Body of pancreas (tissue), 4 donors: ENCODE measurements at places on chromosomes 5 and 9. TPM values are rescaled to one million over a fixed set of nuclear protein-coding genes. Genes with fewer than 3 reads are reported as not detected.
A peak's percentile ranks its signal among the peaks of the same experiment; 100 is the strongest.

DNA sequence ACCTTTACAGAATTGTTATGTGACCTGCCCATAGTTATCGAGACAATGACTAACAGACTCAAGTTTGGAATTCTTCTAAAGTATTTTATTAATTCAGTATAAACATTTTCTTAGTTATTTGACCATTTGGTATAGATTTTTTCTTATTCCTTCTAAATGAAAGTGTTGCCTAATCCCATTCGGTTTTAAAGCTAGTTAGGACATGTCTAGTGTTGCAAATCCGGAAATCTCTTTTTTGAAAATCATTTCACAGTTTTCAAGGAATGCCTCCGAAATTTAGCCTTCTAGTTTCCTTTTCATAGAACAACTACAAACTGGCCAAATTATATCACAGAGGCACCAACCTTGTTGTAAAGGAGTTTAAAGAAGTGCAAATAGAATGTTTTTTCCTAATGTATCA is 171.8 kb downstream of the XRCC4 start:
- no peak overlapping the region for H3K4me3 ChIP-seq
- H3K36me3 ChIP-seq: no peaks in the 10 kb centered on the region
- DNase-seq: no peak
- H3K27me3 ChIP-seq: no peaks in the 10 kb centered on the region

DNA sequence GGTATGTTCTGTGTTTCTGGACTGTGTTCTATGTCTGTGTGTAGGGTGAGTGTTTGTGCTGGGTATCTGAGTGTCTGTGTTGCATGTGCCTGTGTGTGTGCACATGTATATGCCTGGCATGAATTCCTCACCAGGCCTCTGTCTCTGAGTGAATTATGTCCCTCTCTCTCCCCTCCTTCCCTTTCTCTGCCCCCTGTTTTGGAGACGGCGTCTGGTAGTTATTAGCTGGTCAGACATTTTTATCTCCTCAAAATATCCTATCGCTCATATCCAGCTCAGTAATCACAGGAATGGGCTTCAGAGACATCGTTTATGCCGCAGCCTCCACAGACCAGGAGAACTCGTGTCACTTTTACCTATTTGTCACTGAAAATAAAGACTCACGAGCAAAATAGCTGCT is 483.2 kb upstream of the BRINP1 start:
- no peak for DNase-seq
- H3K27ac ChIP-seq: no peak overlapping the region
- H3K27me3 ChIP-seq: no peaks in the 10 kb centered on the region
- no peaks in the 10 kb centered on the region for H3K36me3 ChIP-seq
- no peak overlapping the region for H3K4me3 ChIP-seq
- H3K4me1 ChIP-seq: no peaks in the 10 kb centered on the region

- H3K36me3 ChIP-seq: no peaks in the 10 kb centered on the region
- H3K4me3 ChIP-seq: no peak overlapping the region
- DNase-seq: no peak
- no peak overlapping the region for H3K27ac ChIP-seq
- no peaks in the 10 kb centered on the region for H3K27me3 ChIP-seq
- peaks cover 4% of the 10 kb centered on the region for H3K4me1 ChIP-seq
These were observed 12.5 kb upstream of the ARSI start for GRCh38 chr5:150315245-150315644.

- no peaks in the 10 kb centered on the region for H3K36me3 ChIP-seq
- no peak overlapping the region for H3K27ac ChIP-seq
- H3K27me3 ChIP-seq: no peaks in the 10 kb centered on the region
- H3K4me1 ChIP-seq: no peaks in the 10 kb centered on the region
- no peak for DNase-seq
- H3K4me3 ChIP-seq: no peak overlapping the region
These were observed 6.9 kb upstream of the GSN start for GRCh38 chr9:121261107-121261460.

SYNPO gene
- total RNA-seq: 18.4 TPM

TXNDC8 gene
- total RNA-seq: not detected

DNA sequence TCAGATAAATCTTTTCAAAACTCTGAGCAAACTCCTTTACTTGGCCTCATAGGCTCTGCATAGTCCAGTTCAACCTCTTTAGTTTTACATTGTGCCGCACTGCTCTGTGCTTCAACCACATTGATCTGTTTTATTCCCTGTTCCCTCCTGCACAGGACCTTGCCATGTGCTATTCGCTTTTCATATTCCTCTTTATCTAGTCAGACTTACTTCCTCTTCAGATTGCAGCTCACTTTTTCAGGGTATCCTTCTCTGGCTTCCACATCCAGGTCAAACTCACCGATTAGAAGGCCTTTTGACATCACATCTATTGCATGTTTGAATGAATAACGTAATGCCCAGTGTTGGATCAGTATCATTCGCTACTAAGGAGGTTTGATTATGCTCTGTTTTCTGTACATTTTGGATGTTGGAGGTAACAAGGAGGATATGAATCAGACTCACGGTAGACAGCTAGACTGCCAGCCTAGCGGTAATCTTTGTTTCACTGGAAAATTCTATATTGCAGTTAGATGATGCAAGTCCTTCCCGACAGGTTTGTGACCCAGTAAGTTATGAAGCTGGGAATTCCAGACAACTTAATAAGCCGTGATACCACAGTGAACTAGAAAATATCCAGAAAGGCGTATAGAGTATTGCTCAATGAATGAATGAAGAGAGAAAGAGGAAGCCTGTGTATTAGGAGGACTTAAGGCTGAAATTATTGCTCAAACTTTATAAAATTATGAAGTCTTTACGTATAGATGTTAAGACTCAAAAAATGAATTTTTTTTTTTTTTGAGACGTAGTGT is 65.7 kb downstream of the IQGAP2 start:
- no peaks in the 10 kb centered on the region for H3K27me3 ChIP-seq
- H3K27ac ChIP-seq: no peak overlapping the region
- no peak overlapping the region for H3K4me3 ChIP-seq
- peaks cover 25% of the 10 kb centered on the region for H3K4me1 ChIP-seq
- no peak for DNase-seq

- no peak for DNase-seq
- H3K27ac ChIP-seq: no peak overlapping the region
- H3K27me3 ChIP-seq: no peaks in the 10 kb centered on the region
- H3K36me3 ChIP-seq: no peaks in the 10 kb centered on the region
- H3K4me1 ChIP-seq: peaks cover 72% of the 10 kb centered on the region
These were observed 40.8 kb downstream of the ELL2 start for GRCh38 chr5:95920822-95921221.

DNA sequence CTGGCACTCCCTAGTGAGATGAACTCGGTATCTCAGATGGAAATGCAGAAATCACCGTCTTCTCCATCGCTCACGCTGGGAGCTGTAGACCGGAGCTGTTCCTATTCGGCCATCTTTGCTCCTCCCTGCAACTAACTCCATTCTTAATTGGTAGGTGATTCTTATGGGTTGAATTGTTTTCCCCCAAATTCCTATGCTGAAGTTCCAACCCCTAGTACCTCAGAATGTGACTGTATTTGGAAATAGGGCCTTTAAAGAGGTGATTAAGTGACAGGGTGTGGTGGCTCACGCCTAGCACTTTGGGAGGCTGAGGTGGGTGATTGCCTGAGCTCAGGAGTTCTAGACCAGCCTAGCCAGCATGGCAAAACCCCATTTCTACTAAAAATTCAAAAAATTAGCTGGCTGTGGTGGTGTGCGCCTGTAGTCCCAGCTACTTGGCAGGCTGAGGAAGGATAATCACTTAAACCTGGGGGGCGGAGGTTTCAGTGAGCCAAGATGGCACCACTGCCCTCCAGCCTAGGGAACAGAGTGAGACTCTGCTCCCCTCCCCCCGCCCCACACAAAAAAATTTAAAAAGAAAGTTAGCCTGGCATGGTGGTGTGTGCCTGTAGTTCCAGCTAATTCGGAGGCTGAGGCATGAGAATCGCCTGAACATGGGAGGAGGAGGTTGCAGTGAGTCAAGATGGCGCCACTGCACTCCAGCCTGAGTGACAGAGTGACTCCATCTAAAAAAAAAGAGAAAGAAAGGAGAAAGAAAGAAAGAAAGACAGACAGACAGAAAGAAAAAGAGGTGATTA is 25.2 kb upstream of the FOCAD start:
- peak overlapping the region; percentile 23 for H3K27ac ChIP-seq
- no peak for DNase-seq
- H3K27me3 ChIP-seq: no peaks in the 10 kb centered on the region

DOLK gene
- 8.0 TPM for total RNA-seq

- no peaks in the 10 kb centered on the region for H3K27me3 ChIP-seq
- no peaks in the 10 kb centered on the region for H3K4me1 ChIP-seq
- no peak overlapping the region for H3K4me3 ChIP-seq
- H3K27ac ChIP-seq: no peak overlapping the region
- no peak for DNase-seq
- H3K36me3 ChIP-seq: no peaks in the 10 kb centered on the region
These were observed 286.1 kb downstream of the TRPM3 start for GRCh38 chr9:70835323-70835722.

DNA sequence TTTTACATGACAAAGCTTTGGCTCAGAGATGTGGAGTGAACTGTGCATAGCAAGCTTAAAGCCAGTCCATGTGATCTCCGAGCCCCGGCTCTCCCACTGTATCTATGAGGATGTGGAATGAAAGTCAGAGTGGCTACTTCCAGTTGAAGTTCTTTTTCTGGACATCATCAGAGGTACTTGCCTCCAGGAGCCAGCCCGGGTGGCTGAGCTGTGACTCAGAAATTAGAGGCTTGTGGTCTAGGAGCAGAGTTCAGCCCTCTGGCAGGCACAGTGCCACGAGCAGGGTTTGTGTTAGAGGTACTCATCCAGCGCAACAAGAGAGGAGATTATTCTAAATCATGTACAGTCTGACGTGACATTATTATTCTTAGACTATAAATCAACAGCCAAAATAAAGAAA is 322.5 kb downstream of the CDK5RAP2 start:
- no peak overlapping the region for H3K27ac ChIP-seq
- no peaks in the 10 kb centered on the region for H3K36me3 ChIP-seq
- DNase-seq: no peak
- no peaks in the 10 kb centered on the region for H3K4me1 ChIP-seq

DNA sequence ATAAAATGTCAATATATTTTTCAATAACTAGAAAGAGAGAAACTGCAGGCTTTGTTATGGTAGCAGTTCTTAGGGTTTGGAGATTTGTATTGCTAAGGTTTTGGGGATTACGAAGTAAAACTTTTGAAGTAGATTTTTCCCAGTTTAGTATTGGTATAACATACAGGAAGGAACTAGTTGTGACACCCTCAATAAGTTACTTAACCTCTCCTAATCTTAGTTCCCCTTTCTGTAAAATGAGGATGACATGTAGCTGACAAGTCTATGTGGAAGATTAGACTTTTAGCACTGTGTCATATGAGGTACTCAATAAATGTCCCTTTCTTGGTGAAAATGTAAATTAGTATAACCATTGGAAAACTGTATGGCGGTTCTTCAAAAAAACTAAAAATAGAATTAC is 73.4 kb upstream of the ATG10 start:
- H3K27ac ChIP-seq: no peak overlapping the region
- H3K4me1 ChIP-seq: no peaks in the 10 kb centered on the region
- no peaks in the 10 kb centered on the region for H3K36me3 ChIP-seq
- no peaks in the 10 kb centered on the region for H3K27me3 ChIP-seq
- no peak for DNase-seq

DNA sequence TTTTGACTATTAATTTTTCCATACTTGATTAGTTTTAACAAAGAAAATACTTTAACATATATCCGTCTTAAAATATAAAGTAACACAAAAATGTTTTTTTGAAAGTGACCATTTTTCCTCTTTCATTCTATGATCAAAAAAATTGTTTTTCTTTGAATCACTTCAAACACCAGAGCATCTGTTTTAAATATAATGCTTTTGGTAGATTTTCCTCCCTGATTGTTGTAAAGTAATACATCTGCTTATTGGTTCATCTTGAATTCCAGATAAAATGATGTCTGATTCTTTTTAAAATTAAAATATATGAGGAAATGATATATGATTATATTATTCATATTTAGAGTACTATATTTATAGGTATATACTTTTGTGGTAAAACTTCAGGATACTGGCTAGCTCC is 76.2 kb upstream of the LPAR1 start:
- no peaks in the 10 kb centered on the region for H3K4me1 ChIP-seq
- H3K36me3 ChIP-seq: no peaks in the 10 kb centered on the region
- H3K27ac ChIP-seq: no peak overlapping the region
- H3K27me3 ChIP-seq: no peaks in the 10 kb centered on the region

DNA sequence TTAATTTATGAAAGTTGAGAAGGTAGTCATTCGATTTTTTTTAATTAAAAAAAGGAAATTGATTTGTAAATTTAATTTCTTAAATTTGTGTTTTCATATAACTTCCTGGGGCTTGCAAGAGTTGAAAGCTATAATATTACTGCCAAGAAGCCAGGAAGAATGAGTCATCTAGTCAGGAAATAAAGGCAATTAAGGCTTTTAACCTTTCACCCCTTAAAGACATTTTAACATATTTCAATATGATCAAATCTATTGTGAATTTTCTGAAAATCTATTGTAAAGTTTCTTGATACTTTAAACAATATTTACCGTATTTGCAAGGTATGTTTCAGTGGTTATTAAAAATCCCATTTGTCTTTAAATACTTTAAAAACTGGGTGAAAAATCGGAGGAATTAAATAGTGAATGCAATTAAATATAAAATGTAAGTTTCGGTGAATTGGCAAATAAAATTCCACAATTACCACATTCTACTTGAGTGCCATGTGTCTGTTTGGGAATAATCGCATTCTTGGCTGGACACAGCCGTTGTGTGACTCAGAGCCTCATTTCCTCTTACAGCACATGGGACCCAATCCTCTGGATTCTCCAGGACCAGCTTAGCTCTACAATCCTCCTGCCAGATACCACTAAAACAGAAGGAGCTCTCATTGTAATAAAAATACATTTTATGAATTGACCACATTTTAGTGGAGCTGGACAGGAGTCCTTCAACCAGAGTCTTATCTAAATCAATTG is 310.7 kb downstream of the HCN1 start:
- no peaks in the 10 kb centered on the region for H3K27me3 ChIP-seq
- no peaks in the 10 kb centered on the region for H3K4me1 ChIP-seq
- no peak overlapping the region for H3K4me3 ChIP-seq

DNA sequence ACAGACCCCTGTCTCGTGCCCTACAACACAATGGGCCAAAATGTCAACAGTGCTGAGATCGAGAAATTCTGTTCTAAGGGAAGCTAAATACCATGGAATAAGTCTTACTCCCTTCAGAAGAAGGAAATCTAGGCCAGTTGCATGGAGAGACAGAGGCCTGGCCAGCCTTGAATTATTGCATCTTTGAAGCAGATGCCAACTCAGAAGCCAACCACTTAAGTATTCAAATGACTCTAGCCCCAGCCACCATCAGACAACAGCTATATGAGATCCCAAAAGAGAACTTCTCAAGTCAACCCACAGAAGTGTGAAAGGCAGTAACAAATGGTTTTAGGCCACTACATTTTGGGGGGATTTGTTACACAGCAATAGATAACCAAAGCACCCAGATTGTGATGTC is 180.1 kb downstream of the ACTL7B start:
- no peak overlapping the region for H3K4me3 ChIP-seq
- no peaks in the 10 kb centered on the region for H3K4me1 ChIP-seq
- H3K27me3 ChIP-seq: no peaks in the 10 kb centered on the region
- no peaks in the 10 kb centered on the region for H3K36me3 ChIP-seq
- DNase-seq: no peak

SLC6A19 gene
- 1.3 TPM for total RNA-seq
